Stimulated activated CD4-positive, alpha-beta T cell treated with anti-CD3 and anti-CD28 coated beads, TNF-alpha, amount 100 ng/mL, for 24 hours (primary cell): ENCODE measurements at places on chromosomes 1 and 21.

- DNase-seq = no peak
Measured at GRCh38 chr1:66778969-66779368, 22.1 kb downstream of the INSL5 start.

DNA sequence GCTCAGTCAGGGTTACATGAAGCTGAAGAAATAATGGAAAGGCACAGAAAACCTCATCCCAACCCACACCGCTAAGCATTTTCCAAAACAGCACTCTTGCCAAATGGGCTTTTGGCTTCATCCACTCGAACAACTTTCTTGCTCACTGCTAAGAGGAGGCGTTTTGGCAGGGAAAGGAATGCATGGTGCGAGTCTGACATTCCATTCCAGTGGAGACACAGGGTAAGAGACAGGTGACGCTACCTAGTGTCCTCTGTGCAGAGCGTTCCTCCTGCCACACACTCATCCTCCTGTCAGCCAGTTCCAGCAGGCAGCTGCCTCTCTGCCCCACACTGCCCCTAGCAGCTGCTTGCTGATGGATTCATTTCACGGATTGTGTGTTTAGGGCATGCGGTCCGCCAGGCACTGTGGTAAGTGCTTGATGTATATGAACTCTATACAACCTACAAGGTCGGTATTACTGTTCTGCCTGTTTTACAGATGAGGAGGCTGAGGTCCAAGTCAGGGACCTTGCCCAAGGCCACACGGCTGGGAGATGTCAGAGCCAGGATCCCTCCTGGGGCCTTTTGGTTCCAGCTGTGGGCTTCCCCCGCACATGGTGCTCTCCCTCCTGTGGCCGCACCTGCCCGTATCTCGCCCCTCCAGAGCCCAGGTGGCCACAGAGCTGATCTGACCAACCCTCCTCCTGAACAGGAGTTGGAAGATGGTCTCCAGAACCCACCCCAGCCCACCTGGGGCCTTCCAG is 25.7 kb upstream of the BACE2 start:
- DNase-seq = no peak

GRCh38 chr1:31753707-31754349 is 10.3 kb downstream of the ADGRB2 start:
- DNase-seq = no peak

GRCh38 chr21:29320031-29320430 is 21.3 kb downstream of the BACH1 start:
- no peak for DNase-seq
